Lung (tissue), 17 donors: ENCODE measurements at places on chromosomes 1 and 21. TPM values are rescaled to one million over a fixed set of nuclear protein-coding genes. Genes with fewer than 3 reads are reported as not detected.
A peak's percentile ranks its signal among the peaks of the same experiment; 100 is the strongest.

Gene CFHR5
- total RNA-seq: not detected

DNA sequence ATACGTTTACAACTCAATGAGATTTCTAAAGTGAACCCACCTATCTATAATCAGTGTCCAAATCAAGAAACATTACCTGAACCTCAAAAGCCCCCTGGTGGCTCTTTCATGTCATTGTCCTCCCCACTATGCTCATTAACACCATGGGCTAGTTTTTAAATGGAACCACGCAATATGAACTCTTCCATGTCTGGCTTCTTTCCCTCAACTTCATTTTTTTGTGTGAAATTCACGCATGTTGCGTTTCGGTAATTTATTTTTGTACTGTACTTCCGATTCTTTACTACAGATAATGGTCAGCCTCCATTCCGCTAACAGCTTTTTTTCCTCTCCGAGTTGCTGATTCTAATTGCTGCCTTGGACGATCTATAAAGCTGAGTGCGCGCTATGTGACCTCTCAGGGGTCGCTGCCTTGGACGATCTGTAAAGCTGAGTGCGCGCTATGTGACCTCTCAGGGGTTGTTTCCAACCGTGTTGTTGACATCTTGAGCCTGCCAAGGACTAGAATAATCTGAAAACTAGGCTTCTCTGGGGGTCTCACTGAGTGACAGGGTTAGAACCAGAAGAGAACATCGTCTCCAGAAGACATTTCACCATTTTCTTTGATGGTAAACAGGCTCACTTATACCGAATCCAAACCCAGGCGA, 1.1 kb upstream of the CACYBP start:
- peaks cover 4% of the 10 kb centered on the region for H3K4me1 ChIP-seq
- no peaks in the 10 kb centered on the region for H3K27me3 ChIP-seq
- peak; percentile 74 for DNase-seq
- peak overlapping the region; percentile 97 for H3K27ac ChIP-seq
- H3K4me3 ChIP-seq: peak overlapping the region; percentile 63

- no peaks in the 10 kb centered on the region for H3K36me3 ChIP-seq
- no peaks in the 10 kb centered on the region for H3K4me1 ChIP-seq
- no peaks in the 10 kb centered on the region for H3K27me3 ChIP-seq
- H3K27ac ChIP-seq: no peak overlapping the region
Observed at GRCh38 chr1:235876402-235876841, 9.7 kb upstream of the LYST start.

- H3K36me3 ChIP-seq: no peaks in the 10 kb centered on the region
- H3K4me3 ChIP-seq: no peak overlapping the region
- H3K27ac ChIP-seq: no peak overlapping the region
- H3K4me1 ChIP-seq: peaks cover 2% of the 10 kb centered on the region
- no peaks in the 10 kb centered on the region for H3K27me3 ChIP-seq
Observed at GRCh38 chr1:172778456-172779455, 119.9 kb downstream of the FASLG start.

Gene URB2
- total RNA-seq: 7.1 TPM

- no peak overlapping the region for H3K27ac ChIP-seq
- DNase-seq: no peak
- peaks cover 19% of the 10 kb centered on the region for H3K4me1 ChIP-seq
- H3K4me3 ChIP-seq: no peak overlapping the region
Observed at GRCh38 chr21:36477001-36477400, 2.9 kb downstream of the CLDN14 start.

DNA sequence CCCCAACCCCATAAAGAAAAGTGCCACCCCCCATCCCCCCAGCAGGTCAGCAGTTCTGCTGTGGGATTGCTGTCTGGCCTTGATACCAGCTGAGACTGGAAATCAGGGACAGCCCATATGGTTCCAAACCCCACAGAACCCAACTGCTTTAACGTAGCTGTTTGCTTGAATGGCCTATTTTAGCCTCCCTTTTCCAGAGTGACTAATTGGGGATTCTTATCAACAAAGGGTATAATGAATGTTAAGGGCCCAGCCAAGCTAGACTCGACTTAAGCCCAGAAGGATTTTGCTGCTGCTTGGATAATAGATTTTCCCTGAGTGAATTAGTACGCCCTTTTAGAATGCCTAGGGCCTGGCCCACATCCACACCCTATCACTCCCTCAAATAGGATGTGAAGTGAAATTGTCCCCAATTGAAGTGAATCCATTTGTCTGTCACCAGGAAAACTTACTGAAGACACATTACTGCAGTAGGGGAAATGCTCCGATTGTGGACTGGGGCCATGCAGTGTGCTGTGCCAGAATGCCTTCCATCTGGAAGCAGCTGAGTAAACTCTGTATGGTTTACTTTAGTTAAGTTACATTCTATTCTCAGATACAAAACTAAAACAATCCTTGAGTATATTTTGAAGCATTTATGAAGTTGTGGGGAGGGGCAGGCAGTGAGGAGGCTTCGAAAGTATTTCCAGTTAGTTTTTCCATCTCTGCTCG, 156.9 kb downstream of the DHRS3 start:
- DNase-seq: peak; percentile 96
- H3K36me3 ChIP-seq: no peaks in the 10 kb centered on the region
- no peaks in the 10 kb centered on the region for H3K27me3 ChIP-seq
- H3K27ac ChIP-seq: peak overlapping the region; percentile 72

Gene FBXO2
- total RNA-seq: 0.20 TPM

DNA sequence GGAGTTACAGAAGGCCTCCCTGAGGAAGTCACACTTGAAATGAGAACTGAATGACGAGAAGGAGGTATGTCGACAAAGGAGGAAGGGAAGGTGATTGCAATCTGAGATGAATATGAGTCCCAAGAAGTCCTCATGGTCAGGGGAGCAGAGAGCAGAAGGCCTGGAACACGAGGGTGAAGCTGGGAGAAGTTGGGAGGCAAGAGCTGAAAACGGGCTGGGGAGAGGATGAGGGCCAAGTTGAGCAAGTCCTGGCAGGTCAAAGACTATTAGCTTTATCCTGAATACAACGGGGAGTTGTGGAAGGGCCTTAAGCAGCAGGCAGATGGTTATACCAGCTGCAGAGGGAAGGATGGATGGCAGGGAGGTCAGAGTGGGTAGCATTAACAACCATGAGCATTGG, 89.5 kb downstream of the KCNJ15 start:
- peaks cover 27% of the 10 kb centered on the region for H3K4me1 ChIP-seq
- no peak overlapping the region for H3K27ac ChIP-seq
- no peak for DNase-seq
- H3K36me3 ChIP-seq: no peaks in the 10 kb centered on the region

GRCh38 chr1:7266561-7266960, 481.3 kb downstream of the CAMTA1 start:
- no peaks in the 10 kb centered on the region for H3K27me3 ChIP-seq
- peaks cover 25% of the 10 kb centered on the region for H3K4me1 ChIP-seq

GRCh38 chr21:26001356-26001755, 169.2 kb downstream of the APP start:
- no peaks in the 10 kb centered on the region for H3K27me3 ChIP-seq
- H3K4me1 ChIP-seq: no peaks in the 10 kb centered on the region
- no peak for DNase-seq
- H3K4me3 ChIP-seq: no peak overlapping the region
- H3K36me3 ChIP-seq: peaks cover 2% of the 10 kb centered on the region

- no peaks in the 10 kb centered on the region for H3K27me3 ChIP-seq
- H3K4me1 ChIP-seq: no peaks in the 10 kb centered on the region
- no peak for DNase-seq
- no peak overlapping the region for H3K4me3 ChIP-seq
- H3K27ac ChIP-seq: no peak overlapping the region
- no peaks in the 10 kb centered on the region for H3K36me3 ChIP-seq
Observed at GRCh38 chr1:66132324-66132723, 339.6 kb downstream of the PDE4B start.

DNA sequence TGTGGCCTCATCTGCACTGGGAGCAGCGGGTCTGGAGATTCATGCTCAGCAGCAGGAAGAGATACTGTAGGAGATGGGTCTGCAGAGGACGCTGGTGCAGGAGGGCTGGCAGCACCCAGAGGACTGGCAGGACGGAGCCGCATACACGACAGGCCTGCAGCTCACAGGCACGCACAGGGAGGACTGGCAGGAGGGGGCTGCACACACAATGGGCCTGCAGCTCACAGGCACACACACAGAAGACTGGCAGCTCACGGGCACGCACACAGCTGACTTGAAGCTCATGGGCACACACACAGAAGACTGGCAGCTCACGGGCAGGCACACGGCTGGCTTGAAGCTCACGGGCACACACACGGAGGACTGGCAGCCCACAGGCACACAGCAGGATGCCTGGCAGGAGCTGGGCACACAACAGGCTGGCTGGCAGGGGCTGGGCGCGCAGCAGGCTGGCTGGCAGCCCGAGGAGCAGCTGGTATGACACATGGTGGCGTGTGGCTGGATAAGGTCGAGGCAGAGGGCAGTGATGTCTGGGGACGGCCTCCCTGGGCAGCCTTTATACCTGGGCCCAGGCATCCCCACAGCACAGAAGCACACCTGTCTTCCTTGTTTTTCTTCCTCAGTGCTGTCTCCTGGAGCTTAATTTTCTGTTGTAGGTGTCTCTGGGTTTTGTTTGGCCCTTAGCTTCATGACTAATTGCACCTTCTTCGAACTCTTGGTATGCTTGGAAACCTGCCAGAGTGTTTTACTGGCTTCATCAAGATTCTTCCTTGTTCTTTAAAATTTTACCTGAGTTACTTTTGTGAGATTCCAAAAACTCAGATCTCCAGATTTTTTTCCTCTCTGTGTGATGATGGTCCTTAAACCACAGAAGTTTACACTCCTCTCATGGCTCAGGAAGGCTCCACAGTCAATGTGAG, at the start of gene KRTAP12-2:
TSS of gene KRTAP12-2 (minus strand) at position 527 of the 920 bp plus-strand sequence. CDS start at position 486, 41 bp downstream.
- DNase-seq: no peak
- H3K36me3 ChIP-seq: no peaks in the 10 kb centered on the region
- no peaks in the 10 kb centered on the region for H3K4me1 ChIP-seq
- H3K27ac ChIP-seq: no peak within 1 kb of the TSS
- no peaks in the 10 kb centered on the region for H3K27me3 ChIP-seq

GRCh38 chr21:16794950-16795349, 717.9 kb upstream of the CXADR start:
- no peak overlapping the region for H3K4me3 ChIP-seq
- DNase-seq: no peak

Gene OR2T5
- total RNA-seq: not detected

Gene OR6K3
- not detected for total RNA-seq

DNA sequence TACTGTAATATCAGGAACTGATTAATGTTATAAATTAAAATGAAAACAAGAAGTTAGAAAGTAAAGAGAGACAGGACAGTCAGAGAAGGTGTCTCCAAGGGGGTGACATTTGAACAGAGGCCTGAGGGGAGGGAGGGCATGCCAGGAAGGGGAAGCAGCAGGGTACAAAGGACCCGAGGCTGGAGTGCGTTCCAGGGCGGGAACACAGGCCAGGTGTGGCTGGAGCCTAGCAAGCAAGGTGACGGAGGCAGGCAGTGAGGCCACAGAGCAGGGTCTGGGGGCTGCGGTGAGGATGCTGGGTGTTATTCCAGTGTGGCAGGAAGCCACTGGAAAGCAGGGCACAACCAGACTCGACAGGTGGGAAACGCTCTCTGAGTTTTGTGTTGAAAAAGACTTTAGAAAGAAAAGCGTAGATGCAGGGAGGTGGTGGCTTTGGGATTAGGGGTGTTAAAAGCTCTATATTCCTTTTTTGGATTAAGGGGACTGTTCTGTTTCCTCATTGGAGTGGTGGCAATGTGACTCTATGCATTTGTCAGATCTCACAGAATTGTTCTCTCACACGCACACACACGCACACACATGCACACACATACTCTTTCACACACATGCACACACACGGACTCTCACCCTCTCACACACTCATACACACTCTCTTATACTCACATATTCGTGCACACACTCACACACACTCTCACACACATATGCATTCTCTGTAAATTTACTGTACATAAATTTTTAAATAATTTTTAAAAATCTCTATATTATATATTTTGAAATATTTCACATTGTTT, 124.5 kb downstream of the GLIS1 start:
- no peak overlapping the region for H3K27ac ChIP-seq
- DNase-seq: no peak
- no peaks in the 10 kb centered on the region for H3K4me1 ChIP-seq
- peaks cover 3% of the 10 kb centered on the region for H3K27me3 ChIP-seq
- no peak overlapping the region for H3K4me3 ChIP-seq
- no peaks in the 10 kb centered on the region for H3K36me3 ChIP-seq

DNA sequence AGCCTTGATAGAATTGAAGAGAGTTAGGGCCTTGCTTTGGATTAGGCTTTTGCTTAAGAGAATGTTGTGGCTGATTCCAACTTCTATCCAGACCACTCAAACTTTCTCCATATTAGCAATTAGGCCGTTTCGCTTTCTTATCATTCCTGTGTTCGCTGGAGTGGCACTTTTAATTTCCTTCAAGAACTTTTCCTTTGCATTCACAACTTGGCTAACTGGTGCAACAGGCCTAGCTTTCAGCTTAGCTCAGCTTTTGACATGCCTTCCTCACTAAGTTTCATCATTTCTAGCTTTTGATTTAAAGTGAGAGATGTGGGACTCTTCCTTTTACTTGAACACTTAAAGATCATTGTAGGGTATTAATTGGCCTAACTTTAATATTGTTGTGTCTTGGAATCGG, 183.6 kb upstream of the L1TD1 start:
- H3K4me3 ChIP-seq: no peak overlapping the region
- H3K27ac ChIP-seq: no peak overlapping the region
- peaks cover 5% of the 10 kb centered on the region for H3K4me1 ChIP-seq
- peak; percentile 56 for DNase-seq
- peaks cover 1% of the 10 kb centered on the region for H3K36me3 ChIP-seq

GRCh38 chr1:31959521-31960340, 21.6 kb upstream of the PTP4A2 start:
- H3K36me3 ChIP-seq: no peaks in the 10 kb centered on the region
- no peak overlapping the region for H3K4me3 ChIP-seq
- H3K27ac ChIP-seq: no peak overlapping the region
- DNase-seq: no peak
- H3K4me1 ChIP-seq: peaks cover 6% of the 10 kb centered on the region

DNA sequence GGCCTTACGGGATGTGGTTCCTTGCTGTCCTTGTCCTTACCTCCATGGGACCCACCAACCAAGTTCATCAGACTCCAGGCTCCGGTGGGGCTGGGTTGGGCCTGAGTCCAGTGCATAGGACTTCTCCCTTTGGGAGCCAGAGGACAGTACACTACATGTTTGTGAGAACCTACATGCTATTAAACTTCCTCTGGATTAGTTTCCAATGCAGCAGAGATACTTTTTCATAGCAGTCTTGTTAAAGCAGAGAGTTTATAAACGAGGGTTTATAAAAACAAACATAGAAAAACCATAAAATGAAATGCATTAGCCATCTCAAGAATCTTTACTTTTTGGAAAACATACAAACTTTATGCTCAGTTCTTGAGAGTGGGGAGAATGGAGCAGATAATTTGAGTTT, 33.4 kb downstream of the INKA2 start:
- peaks cover 4% of the 10 kb centered on the region for H3K4me1 ChIP-seq
- no peak for DNase-seq
- no peaks in the 10 kb centered on the region for H3K27me3 ChIP-seq
- no peak overlapping the region for H3K27ac ChIP-seq

Gene NKAIN1
- total RNA-seq: not detected

GRCh38 chr1:89908672-89909436, 86.1 kb upstream of the ZNF326 start:
- H3K4me1 ChIP-seq: peaks cover 4% of the 10 kb centered on the region
- no peak overlapping the region for H3K4me3 ChIP-seq
- H3K27me3 ChIP-seq: no peaks in the 10 kb centered on the region
- H3K27ac ChIP-seq: no peak overlapping the region
- DNase-seq: peak; percentile 57
- no peaks in the 10 kb centered on the region for H3K36me3 ChIP-seq

Gene GUCA2B
- not detected for total RNA-seq

GRCh38 chr1:62364721-62365120, 45.5 kb upstream of the KANK4 start:
- H3K27me3 ChIP-seq: no peaks in the 10 kb centered on the region
- no peak for DNase-seq

Gene GJB5
- total RNA-seq: 0.55 TPM

- DNase-seq: no peak
- H3K36me3 ChIP-seq: no peaks in the 10 kb centered on the region
- no peak overlapping the region for H3K4me3 ChIP-seq
- no peak overlapping the region for H3K27ac ChIP-seq
- no peaks in the 10 kb centered on the region for H3K4me1 ChIP-seq
Observed at GRCh38 chr1:46436844-46437243, 42.7 kb downstream of the FAAH start.
